NCI-H69 (cell line): ENCODE measurements at places on chromosomes 16 and 17.

DNA sequence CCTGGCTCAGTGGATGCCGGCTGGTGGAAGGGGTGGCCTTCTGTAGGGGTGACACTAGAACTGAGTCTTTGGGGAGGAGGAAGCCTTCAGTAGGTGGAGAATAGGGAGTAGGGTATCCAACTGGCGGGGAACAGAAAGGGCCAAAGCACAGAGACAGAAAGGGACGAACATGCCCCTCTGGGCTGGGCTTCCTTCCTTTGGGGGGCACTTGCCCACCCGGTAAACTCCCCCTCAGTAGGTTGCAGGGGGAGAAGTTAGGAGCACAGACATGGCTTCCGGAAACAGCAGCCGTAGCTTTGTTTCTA lies 774 bp downstream of the ENGASE start:
- DNase-seq, result no peak

DNA sequence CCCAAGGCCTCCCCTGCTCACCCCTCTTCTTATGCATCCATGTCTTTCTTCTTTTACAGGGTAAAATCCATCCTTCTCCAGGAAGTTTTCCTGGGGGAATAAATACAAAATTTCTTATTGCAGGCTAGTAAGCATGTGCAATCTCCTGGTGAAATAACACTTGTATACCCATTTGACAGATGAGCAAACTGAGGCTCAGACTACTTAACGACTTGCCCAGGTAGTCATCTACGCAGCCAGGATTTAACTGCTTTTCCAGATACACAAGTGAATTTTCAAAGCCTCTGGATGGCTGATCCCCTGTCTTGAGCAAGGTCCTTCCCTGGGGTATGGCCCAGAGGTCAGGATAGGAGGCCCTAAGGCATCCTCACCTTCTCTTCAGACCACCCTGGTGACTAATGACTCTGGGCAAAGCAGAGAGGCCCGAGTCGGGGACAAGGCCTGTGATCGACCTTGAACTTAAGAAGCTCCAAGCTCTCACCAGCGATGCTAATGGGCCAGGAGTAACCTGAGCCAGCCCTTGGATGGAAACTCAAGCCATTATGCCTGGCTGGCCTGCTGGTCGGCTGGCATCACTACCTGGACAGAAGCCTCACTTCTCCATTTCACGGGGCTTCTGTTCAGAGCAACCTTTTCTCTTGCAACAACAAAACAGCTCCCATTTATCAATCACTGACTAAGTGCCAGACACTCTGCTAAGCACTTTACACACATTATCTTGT lies 33.1 kb downstream of the ZNF423 start:
- DNase-seq, result peak; percentile 21

DNA sequence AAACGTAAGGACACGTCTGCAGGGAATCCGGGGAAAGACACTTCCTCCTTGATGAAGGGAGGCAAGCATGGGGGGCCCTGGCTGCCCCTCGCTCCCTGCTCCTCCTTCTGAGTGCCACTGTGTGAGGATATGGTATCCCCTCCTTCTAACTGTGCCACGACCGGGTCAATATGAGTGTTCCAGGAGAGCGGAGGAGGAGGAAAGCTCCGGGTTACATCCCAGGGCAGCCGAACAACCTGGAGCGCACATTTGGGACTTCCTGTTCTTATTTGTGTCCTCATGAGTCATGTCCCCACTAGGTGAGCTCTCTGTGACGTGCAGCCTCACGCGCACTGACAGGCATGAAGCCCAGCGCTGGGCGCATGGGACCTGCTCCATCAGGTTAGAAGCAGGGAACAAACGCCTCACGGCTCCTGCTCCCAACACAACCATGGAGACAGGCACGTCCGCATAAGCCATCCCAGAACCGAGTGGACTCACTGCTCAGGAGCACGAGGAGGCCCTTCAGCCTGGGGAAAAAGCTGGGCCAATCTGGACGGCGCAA lies 92.9 kb upstream of the DNAH17 start:
- no peak for DNase-seq

DNA sequence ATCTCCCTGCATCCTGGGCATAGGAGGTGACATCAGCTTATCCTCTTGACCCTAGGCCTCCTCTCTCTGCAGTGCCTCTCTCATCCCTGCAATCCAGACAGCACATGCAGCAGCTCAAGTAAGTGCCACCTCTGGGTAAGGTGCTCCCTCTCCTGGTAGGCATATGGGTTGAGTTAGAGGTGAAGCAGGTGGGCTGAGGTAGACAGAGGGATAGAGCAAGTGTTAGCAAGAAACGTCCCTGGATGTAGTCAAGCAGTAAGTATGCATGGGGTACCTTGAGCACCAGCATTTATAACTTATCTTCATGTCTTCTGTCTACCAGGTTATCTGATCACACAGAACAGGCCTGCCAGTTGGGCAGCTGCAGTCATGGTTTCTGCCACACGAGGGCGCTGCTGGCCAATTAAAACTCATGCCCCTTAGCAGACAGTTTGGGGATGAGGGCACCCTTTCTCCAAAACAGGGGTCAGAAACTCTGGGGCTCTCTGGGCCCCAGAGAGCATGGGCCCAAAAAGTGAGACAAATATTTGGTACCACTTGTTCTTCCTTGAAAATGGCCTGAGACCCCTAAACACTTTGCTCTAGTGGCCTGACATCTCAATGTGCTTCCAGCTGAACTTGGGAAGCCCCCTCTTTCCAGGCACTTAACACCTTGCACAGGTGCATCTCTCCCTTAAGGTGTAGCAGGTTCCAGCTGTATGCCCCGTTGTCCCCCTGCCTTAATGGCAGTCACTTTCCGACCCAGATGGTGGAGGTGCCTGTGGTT lies 59.8 kb downstream of the NEUROD2 start:
- peak; percentile 63 for DNase-seq

DNA sequence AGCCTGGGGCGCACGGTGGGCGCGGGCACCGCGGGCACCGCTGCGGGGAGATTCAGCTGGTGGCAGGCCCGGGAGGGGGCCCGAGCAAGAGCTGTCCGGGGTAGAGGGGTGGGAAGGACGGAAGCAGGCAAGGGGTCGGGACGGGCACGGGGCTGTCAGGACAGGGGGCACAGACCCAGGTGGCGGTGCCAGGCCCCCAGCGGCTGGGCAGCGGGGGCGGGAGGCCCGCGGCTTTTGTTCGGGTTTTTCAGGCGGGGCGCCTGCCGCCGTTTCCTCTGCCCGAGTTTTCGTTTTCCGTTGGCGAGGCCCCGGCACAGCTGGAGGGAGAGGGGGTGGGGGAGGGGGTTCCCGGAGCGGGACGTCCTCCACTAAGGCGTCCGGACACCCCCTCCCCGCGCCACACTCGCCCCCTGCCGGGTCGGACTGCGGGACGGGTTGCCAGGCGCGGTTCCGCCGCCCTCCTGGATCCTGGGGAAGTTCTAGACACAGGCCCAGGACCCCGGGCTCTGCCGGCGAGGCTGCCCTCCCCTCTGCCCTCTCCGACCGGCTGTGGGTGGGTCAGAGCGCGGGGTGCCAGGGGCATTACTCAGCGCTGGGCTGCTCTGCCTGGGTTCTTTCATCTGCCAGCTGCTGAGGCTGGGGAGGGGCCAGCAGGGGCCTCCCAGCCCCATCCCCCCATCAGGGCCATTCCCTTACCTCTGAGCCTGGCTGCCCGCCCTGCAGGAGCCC lies 543 bp downstream of the ARHGAP23 start:
- no peak for DNase-seq

DNA sequence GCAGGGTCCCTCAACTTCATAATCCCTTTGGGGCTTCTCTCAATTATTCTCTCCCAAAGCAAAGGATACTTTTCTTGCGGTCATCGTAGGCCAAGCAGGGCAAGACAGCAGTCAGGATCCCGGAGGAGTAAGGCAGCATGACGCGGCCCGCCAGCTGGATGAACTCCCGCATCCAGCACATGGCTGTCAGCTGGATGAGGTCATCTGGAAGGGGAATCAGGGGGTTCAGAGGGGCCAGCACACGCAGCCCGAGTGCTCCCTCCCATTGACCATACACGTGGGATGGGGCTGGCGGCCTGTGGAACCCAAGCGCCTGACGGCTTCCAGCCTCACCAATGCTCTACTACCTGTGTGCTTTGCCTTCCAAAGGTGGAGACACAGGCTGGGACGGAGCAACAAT lies 19.2 kb downstream of the VAC14 start:
- DNase-seq, result no peak

DNA sequence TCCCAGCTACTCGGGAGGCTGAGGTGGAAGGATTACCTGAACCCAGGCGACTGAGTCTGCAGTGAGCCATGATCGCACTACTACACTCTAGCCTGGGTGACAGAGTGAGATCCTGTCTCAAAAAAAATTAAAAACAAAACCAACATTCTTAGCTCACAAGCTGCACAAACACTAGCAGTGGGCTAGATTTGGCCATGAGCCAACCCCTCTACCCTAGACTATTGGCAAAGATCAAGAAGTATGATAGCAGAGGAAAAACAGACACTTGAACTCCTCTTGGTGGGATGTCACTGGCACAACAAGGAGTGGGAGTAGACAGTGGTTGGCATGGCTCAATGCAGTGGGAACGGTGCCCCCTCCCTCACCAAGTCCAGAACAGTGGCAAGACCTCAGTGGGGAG lies 19.6 kb upstream of the RIPOR1 start:
- DNase-seq, result no peak

- DNase-seq, result peak; percentile 8
Observed at GRCh38 chr16:16108759-16109158, 114.5 kb downstream of the ABCC6 start.

- DNase-seq, result peak; percentile 13
Observed at GRCh38 chr17:28574526-28574925, 2.2 kb downstream of the ALDOC start.

- no peak for DNase-seq
Observed at GRCh38 chr16:53817812-53818550, 114.0 kb downstream of the FTO start.

- DNase-seq, result no peak
Observed at GRCh38 chr17:4136373-4136772, 6.5 kb downstream of the ZZEF1 start.

- no peak for DNase-seq
Observed at GRCh38 chr17:74872313-74873036, at the start of gene FDXR. FDXR (minus strand) TSS chr17:74872994; CDS start chr17:74872944, 50 bp downstream.

DNA sequence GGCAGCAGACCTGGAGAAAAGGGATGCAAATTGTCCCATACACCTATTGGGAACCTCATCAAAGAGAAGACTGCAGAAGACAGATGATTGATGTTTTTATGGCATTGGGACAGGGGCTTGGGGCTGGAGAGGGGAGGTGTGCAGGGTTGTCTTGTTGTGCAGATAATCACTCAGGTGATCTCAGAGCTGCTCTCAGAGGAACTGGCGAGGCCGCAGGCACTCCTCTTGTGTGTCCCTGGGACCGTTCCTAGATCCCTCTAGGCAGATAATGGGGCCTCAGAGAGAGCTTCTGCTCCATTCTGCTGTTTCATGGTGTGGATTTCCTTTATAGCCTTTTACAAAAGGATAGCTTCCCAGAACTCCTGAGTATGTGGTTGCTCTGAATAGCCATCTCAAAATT lies 1.6 kb downstream of the RNF213 start:
- DNase-seq, result peak; percentile 50

DNA sequence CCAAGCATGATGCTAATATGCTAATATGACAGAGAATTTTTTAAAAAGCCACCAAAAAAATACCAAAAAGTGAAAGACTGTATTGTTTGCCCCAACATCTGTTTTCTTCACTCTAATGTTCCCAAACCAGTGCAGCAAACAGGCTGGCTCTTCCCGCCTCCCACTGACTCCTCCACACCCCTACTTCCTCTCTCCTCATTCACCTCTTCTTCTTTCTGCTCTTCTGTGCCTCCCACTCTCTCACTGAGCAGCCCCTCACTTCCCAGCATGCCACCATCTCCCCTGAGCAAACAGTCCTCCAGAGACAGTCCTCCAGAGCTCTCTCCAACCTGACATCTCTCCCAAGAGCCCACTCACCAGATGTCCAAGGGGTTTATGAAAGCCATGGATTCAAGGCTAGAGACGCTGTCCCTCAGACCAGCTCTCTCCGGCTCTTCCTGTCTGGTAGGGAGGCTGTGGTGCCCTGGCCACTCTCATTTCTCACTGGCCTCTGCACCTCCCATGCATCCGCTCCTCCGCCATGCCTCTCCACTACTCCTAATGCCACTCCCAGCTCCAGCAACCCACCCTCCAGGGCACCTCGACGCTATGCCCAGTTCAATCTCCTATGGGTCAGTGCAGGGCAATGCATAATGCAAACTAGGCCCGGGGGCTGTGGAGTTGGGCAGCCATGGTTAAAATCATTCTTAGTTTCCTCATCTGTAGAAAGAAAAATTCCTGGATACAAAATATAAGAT lies 52.9 kb downstream of the ANKRD11 start:
- DNase-seq, result no peak

- DNase-seq, result peak; percentile 31
Observed at GRCh38 chr17:69084911-69085310, 24.2 kb upstream of the ABCA9 start.

- DNase-seq, result no peak
Observed at GRCh38 chr16:85954927-85955519, 56.1 kb downstream of the IRF8 start.

- DNase-seq, result peak; percentile 29
Observed at GRCh38 chr17:41863074-41863848, 2.0 kb downstream of the KLHL11 start.

- peak; percentile 82 for DNase-seq
Observed at GRCh38 chr16:82833378-82833993, 206.7 kb downstream of the CDH13 start.

DNA sequence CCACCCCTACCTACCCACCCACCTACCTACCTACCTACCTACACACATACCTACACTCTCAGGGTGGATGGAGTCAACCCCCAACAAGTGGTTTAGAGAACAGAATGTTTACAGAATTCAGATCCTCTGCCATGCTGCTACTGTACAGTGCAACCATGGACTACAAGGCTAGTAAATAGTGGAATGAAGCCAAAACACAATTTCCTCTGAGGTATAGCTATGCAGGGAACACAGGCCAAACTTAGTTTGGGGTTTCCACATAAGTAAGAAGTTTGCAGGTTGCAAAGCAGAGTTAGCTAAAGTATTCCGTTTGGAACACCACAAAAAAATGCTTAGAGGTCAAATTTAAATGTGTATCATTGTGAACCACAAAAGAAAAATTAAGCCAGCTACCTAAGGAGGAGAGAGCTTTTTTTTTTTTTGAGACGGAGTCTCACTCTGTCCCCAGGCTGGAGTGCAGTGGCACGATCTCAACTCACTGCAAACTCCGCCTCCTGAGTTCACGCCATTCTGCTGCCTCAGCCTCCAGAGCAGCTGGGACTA lies 2.7 kb upstream of the AP1G1 start:
- DNase-seq, result no peak

- DNase-seq, result no peak
Observed at GRCh38 chr17:64032081-64032480, 11.6 kb upstream of the ICAM2 start.

GRCh38 chr16:14203166-14203565 lies 132.0 kb downstream of the MRTFB start:
- peak; percentile 61 for DNase-seq

GRCh38 chr17:2947996-2948550 lies 115.3 kb downstream of the OR1D5 start:
- DNase-seq, result no peak

- no peak for DNase-seq
Observed at GRCh38 chr17:80831491-80831890, 160.2 kb upstream of the CHMP6 start.

- peak; percentile 67 for DNase-seq
Observed at GRCh38 chr17:77269696-77270681, 129.2 kb downstream of the SEC14L1 start.

- DNase-seq, result no peak
Observed at GRCh38 chr17:15256689-15257088, 8.4 kb downstream of the PMP22 start.
